Adipocyte (in vitro differentiated cells): ENCODE measurements at places on chromosomes 5 and 9.

- peak; percentile 32 for DNase-seq
These were observed 80.8 kb downstream of the FAM81B start for GRCh38 chr5:95471942-95472341.

- peak; percentile 94 for DNase-seq
These were observed 47.6 kb downstream of the THBS4 start for GRCh38 chr5:80082731-80083100.

DNA sequence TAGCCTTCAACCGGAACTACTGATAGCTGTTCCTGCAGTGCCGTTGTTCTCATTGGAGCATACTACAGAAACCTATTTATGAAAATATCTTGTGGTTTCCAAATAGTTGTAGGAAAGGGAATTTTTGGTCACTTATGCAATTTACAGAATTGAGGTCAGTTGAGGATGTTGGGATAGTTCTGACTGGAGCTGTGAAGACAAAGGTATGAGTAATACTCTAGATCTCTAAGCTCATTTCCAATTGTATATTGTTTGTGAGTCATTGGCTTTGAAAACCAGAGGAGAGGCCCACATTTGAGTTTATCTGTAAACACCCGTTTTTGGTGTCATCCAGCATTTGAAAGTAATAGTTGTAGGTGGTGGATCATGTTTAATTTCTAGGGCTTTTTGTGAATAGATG lies 561.3 kb upstream of the WWC1 start:
- DNase-seq = peak; percentile 89

DNA sequence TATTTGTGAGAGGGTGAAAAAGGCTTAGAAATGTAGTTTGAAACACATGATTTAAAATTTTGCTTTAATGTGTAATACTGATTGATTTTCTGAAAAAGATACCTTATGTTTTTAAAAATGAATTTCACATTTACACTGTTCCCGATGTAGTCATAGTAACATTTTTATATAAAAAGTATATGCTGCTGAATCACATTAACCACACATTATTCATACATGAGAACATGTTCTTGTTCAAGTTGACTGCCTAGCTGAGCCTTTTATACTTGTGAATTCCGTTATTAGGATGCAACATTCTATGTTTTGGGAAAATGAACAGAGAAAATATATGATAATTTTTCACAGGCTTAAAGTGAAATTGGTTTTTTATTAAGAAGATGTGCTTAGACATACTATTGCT lies 461.1 kb upstream of the NUDT12 start:
- no peak for DNase-seq
